ENCODE measurements at places on chromosomes 6 and 20.
A peak's percentile ranks its signal among the peaks of the same experiment; 100 is the strongest.

DNA sequence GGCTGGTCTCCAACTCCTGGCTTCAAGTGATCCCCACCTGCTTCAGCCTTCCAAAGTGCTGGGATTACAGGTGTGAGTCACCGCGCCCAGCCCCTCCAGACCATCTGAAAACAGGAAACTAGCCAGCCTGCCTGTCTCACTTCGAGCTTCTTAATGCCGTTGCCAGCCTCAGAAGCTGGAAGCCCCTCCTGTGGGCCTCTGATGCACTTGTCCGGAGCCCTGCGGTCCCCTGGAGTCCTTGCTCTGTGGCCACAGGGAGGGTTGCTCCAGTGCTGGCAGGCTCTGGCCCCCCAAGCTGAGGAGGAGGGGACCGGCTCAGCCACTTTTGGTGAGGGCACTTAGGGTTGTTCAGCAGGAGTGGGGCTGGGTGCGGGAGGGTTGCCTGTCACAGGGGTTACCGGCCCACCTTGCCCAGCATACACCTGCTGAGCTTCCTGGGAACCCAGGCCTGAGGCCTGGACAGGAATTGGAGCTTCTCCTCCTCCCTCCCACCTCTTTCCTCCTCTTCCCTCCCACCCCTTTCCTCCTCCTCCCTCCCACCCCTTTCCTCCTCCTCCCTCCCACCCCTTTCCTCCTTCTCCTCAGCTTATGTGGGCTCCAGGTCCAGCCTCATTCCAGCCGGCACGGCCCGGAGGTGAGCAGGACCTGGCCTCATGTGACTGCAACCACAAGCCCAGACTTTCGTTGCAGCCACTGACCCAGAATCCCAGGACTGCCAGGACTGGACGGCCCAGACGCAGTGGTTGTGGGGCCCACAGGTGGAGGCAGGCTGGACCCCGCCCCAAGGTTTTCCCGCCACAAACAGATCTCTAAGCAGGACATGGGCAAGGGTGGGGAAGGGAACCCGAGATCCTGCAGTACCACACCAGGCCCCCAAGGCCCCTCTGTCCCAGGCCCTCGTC is 9.4 kb upstream of the BIRC7 start:
- no peak for DNase-seq

DNA sequence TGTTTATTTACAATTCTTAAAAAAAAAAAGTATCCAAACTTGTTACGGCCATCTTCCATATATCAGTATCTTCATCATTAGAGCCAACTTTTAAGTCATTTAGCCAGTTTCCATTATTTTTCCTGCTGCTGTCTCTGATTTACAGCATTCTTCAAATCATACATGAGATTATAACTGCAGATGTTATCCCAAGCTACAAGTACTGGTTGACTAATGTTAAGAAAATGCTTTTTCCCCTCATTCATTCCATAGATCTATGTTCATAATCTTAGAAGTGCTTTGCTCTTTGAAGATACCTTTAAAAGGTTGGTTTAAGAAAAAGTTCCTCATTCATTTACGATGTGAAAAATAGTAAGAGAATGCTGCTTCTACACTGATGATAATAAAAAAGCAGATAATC is 158.7 kb downstream of the RNGTT start:
- DNase-seq = no peak

- no peak for DNase-seq
Observed at GRCh38 chr20:13205848-13206434, 15.1 kb upstream of the ISM1 start.

DNA sequence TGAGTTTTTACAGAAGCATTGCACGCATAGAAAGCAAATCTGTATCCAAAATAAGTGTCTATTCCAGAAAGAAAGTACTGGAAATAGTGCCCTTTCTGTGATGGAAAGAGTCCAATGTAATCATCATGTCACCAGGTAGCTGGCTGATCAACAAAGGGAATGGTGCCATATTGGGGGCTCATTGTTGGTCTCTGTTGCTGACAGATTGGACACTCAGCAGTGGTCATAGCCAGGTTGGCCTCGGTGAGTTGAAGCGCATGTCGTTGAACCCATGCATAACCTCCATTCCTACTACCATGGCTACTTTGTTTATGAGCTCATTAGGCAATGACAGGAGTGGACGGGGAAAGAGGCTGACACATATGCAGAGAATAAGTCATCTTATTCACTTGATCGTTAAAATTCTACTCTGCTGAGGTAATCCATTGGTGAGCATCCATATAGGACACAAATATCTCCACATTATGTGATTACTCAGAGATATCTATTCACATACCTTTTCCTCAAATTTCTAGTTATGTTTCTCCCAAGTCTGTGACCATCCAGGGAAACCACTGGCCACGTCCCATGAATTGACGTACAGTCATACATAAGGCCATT is 560.5 kb downstream of the HAO1 start:
- DNase-seq = no peak

GRCh38 chr6:170383466-170384035 is 77.0 kb downstream of the FAM120B start:
- DNase-seq = no peak

- DNase-seq = no peak
Observed at GRCh38 chr20:43537921-43538877, 20.6 kb upstream of the SGK2 start.

- DNase-seq = no peak
Observed at GRCh38 chr6:105384004-105384403, 18.9 kb downstream of the PREP start.

DNA sequence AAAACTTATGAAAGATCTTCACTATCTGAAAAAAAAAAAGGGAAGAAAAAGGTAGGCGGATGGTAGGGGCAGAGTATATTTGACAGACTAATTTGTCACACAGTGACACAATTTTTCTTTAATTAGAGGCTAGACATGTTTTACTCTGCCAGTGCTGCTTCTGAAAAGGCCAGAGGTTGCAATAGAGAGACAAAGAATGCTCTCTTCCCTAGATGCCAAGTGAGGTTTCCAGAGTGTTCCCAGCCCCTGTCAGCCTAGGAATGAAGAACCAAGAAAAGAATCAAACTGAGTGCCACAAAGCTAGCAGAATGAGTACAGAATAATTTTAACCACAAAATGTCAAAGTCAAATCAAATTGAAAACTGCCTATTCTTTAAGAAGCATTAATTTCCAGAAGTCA is 13.0 kb downstream of the PNISR start:
- no peak for DNase-seq

DNA sequence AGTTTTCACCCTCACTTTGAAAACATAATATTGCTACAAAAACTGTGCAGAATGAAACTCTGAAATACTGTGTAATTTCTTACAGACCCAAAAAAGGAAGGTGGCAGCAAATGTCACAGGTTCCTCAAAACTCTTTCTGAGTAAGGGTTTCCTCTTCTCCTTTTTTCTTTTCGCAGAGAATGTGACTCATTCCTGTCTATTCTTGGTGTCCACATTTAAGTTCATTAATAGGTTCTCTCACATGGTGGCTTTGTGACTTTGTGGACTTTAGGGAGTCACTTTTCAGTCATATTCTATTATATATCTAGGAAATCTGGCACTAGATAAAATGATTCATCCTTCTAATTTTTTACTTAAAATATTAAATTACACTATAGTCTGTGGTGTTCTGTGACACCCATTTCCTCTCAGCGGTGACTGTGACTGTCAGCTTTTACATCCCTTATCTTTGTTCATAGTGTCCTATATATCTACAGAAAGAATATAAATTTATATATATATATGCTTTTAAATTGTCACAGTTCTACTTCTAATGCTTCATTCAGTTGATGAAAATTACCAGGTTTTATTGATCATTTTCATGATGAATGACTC is 126.8 kb upstream of the HCRTR2 start:
- DNase-seq = no peak

GRCh38 chr6:67898875-67899274 is 736.2 kb upstream of the ADGRB3 start:
- DNase-seq = no peak

DNA sequence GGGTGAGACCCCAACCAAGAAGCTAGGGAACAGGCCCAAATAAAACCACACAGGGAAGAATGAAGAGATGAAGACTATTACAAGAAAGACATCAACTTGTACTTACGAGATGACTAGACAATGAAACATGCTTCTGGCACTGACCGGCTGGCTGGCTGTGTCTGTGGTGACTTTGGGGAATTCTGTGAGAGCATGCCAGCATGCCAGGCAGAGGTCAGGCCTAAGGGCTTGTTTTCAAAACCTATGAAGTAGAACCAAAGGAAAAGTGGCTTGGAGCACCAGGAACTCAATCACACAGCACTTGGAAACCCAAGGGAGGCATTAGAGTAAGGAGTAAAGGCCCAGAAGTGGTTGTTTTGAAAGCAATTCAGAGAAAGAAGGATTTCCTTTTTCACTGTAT is 28.4 kb upstream of the GSTA3 start:
- no peak for DNase-seq

GRCh38 chr6:90393232-90393884 is 96.7 kb upstream of the BACH2 start:
- peak; percentile 76 for DNase-seq

DNA sequence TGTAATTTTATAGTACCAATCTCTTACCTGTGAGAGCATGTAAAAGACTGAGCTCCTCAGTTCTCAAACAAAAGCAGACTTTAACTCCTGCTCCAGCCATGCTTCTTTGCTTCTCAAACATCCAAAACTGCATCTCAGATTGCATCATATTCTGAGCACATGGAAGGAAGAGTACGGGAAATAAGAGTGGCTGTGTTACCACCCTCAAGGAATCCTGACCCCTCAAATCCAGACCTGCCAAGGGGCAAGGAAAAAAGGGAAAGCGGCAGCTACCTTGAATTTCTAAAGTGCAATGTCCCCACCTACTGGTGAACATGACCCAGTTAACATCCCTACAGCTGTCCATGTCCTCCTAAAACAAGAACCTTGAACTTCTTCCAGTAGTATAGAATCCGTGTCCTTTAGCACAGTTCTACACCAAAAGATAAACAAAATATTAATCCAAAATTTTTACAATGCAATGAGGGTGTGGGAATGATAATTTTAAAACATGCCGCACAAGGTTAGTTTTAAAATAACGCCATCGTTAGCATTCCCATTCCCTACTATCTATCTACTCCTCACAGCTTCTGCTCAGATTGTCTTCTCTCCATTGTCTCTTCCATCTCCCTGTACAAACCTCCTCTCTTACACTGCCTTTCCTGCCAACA is 34.1 kb upstream of the HLA-DQB1 start:
- no peak for DNase-seq

DNA sequence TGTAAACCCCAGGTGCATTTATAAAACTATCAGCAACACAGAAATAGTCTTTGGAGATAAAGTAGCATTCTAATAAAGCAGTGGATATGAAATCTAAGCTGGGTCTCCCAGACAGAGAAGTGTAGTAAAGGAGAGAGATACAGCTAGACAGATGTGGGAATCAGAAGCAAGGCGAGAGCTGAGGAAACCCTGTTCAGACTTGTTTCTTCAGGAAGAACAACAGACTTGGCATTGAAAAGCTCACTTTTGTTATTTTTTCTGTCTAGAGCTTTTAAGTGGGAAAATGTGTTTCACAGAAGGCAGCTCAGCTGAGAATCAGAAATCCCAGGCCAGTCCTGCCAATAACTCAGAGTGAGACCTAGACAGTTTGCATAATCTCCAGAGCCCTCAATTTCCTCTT is 52.9 kb downstream of the SLC35B3 start:
- no peak for DNase-seq

- no peak for DNase-seq
Observed at GRCh38 chr6:134195164-134195906, 122.6 kb downstream of the SGK1 start.

GRCh38 chr20:1225783-1226654 is at the start of gene RAD21L1:
Gene RAD21L1 (plus strand): TSS chr20:1226044. CDS start chr20:1228454, 2,410 bp downstream.
- DNase-seq = peak; percentile 84

GRCh38 chr6:104784884-104785283 is 74.8 kb downstream of the HACE1 start:
- no peak for DNase-seq

GRCh38 chr20:36199345-36200257 is 36.7 kb upstream of the AAR2 start:
- peak; percentile 71 for DNase-seq

DNA sequence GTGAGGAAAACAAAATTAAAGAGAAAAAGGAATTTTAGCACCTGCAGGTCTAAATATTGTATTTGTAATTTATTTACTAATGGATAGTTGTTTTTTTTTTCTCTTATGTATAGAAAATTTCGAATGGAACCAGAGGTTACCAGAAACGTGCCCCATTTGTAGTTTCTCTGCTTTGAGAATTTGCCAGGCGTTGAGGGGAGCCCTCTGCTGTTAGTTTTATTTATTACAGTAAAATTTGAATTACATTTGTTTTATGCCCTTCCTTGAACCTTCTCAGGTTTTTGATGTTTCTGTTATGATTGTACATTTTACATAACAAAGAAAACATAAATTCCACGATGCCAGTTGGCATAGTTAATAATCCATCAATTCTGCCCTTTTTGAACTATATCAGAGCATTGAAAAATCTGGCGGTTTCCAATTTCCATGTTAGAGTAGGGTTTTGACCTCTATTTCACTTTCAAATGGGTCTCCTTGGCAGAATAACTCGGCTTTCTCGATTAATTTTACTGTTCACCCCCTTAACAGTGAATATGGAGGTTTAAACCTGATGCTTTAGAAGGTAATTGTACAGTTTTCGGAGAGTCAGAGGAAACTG is 35.1 kb upstream of the RFPL4B start:
- DNase-seq = no peak

- DNase-seq = no peak
Observed at GRCh38 chr20:53097371-53097770, 125.2 kb downstream of the TSHZ2 start.

- DNase-seq = no peak
Observed at GRCh38 chr6:56377295-56377694, 129.9 kb upstream of the COL21A1 start.

DNA sequence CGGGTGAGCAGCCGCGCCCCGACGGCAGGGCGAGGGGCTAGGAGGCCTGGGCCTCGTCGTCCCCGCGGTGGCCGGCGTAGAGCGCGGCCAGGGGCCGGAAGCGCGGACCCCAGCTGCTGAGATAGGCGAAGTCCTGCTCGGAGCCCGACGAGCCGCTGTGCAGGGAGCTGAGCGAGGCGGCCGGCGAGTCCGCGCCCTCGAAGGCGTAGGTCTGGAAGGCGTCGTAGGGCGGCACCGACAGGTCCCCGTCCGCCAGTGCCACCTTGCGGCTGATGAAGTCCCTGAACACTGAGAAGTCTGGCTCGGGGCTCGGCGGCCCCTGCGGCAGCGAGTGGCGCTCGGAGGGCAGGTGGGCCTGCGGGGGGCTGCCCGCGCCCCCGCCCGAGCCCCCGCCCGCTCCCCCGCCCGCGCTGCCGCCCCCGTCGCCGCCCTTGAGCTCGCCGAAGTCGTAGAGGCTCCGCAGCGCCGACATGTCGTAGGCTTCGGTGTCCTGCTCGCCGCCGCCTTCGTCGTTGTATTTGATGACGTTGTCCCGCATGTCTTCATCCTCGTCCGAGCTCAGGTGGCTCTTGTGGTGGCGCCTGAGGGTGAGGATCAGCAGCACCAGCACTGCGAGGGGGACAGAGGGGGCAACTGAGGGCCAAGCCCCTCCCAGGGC is 56.5 kb downstream of the CD40 start:
- DNase-seq = peak; percentile 64

GRCh38 chr20:52411611-52412010 is 220.0 kb upstream of the ZFP64 start:
- DNase-seq = no peak

- DNase-seq = no peak
Observed at GRCh38 chr20:57583289-57584257, 22.7 kb downstream of the PCK1 start.
